Activated T-helper 9 cell treated with anti-CD3 and anti-CD28 coated beads, Interleukin-2, amount 50 U/mL, for 16 hours (primary cell): ENCODE measurements at places on chromosomes 12 and 14.

- DNase-seq, result no peak
These were observed 33.2 kb downstream of the ETNK1 start for GRCh38 chr12:22658214-22658613.

DNA sequence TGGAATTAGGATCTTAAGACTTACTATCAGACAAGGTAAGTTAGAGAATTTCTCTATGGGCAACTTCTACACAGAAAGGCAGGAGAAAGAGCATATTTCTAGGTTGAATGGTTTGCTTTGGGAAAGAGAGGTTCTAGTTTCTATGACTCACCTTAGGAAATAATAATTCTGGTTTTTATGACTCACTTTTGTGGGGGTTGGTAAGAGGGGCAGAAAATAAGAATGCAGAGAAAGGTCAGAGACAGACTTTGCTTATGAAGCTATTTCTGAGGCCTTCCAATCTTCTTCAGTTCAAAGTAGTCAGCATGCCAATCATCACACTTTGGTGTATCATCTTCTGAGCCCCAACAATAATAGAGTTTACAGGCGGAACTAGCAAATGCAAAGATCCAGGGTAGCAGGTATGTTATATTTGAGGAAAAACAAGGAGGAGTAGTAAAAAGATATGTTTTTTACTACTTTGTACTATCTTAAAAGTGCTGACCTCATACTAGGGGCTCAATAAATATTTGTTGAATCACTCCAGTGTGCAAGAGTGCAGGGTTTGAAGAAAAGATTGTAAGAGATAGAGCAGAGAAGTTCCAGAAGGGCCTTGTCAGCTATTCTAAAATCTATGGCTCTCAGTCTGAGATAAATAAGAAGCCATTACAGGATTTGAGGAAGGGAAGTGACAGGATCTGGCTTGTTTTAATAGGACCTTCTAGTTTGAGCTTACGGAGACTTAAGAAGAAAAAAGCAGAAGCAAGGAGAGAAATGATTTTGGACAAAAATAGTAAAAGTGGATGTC lies 56.7 kb upstream of the LRFN5 start:
- no peak for DNase-seq

GRCh38 chr14:104678901-104679705 lies 10.3 kb upstream of the INF2 start:
- no peak for DNase-seq

GRCh38 chr12:15963271-15963670 lies 52.1 kb downstream of the DERA start:
- DNase-seq, result no peak

DNA sequence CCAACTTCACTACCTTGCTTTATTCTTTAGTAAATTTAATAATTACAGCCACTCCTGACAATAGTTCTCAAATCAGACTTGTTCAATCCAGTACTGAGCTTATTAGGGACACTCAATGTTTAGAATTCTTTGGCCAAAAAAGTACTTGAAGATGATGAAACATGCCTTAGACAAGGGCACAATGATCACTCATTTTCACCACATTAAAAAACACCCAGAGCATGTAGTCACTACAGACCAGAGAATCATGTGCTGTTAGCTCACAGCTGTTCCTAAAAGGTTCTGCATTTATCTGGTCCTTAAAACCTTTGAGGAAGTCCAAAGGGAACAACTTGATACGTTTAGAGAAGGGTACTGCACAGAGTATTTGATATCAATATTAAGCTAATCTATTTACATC lies 98.7 kb downstream of the INSM2 start:
- no peak for DNase-seq

- DNase-seq, result peak; percentile 52
These were observed 3.3 kb upstream of the POP5 start for GRCh38 chr12:120584343-120585149.

DNA sequence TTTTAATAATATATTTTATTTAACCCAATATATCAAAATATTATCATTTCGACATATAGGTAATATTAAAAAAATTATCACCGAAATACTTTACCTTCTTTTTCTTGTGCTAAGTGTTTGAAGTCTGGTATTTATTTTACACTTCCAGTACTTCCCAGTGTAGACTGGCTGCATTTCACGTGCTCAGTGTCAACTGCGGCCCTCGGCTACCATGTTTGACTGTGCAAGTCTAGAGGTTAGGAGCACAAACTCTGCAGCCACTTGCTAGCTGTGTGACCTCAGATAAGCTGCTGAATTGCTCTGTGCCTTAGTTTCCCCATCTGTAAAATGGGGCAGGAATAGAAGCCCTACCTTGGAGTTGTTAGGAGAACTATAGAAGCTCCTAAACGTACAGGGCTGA lies 42.3 kb upstream of the ESRRB start:
- DNase-seq, result no peak

GRCh38 chr12:50127546-50127945 lies 15.5 kb downstream of the COX14 start:
- DNase-seq, result no peak

DNA sequence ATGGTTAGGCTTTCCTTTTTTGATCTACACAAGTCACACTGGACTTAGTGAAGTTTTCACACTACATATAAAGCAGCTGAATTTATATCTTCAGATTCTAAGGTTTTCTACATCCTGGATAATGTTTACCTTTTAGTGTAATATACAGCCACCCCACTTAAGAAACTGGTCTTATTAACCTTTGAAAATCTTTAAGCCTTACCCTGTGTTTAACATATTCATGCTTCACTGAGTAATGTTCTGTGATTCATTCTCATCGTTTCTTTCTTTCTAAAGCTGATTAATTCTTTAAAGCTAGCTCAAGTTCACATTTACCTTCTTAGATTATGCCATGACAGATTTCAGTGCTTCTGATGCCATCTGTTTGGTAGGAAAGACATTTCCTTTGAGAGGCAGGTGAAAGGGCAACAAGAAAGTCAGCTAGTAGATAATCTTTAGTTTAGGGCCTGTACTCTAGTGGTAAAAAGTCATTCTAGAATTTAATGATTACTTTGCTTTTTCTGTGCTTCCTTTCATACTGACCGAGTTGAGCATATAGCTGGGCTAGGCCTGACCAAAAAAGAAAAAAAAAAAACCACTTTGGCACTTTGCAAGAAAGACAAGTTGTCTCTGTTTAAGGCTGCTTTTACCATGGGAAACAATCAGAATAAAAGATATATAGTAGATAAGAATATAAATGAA lies 690.9 kb upstream of the FBXO33 start:
- DNase-seq, result no peak

- DNase-seq, result no peak
These were observed 858 bp upstream of the SYT10 start for GRCh38 chr12:33440477-33440876.

DNA sequence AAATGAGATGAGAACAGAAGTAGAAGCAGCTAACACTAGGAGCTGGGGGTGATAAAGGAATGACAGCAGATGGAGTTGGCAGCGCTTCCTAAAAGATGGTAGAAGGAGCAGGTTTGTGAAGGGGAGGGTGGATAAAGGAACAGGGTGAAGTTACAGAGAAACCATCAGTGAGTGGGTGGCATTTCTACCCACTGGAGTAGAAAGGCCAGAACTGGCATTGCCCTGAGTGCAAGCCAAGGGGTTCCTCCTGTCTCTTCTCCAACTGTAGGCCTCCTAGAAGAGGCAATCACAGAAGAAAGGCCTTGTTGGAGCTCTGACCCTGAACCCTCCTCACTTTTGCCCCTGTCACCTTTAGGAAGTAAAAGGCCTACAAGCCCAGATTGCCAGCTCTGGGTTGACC lies 2.2 kb downstream of the KRT18 start:
- DNase-seq, result no peak

DNA sequence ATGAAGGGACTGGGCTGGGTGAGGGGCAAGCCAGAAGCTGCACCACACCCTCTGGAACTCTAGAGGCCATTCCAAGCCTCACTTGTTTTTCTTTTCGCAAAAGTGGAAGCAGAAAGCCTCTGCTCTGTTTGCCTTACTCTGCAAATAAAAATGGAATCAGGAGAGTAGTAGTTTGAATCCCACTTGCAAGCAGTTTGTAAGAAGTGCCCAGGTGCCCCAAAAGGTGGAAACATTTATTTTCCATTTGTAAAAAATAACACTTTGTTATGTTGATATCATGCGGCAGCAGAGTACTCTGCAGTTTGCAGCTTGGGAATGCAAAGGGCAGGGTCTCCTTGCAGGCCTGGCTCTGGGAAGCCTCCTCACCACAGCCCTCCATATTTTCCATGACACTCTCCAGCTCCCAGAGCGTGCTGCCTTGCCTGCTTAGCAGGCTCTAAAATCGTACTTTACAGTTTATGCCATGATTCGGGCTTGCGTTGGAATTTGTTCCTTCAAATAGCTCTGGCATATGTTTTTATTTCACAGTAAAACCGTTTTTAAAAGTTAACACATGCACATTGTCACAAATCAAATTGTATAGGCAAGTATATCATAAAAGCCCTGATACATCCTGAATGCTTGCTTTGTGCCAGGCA lies 20.0 kb downstream of the TUNAR start:
- no peak for DNase-seq

DNA sequence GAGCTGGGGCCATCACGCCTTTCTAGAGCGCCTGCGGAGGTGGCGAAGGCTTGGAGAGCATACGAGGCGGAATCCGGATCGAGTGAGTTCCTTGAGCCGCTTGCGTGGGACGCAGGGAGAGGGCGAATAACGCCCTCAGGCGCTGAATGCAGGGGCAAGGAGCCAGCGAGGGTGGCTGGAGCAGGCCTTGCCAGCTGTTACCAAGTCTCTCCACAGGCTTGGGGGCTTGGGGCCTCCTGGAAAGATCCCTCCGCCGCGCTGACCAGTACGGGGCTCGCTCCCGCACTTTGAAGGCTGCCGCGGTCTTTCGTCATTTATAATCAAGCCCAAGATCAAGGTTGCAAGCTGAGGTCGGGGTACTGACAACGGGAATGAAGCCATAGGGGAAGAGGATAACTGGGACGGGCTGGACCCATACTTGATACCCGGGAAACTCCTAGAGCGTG lies 1.2 kb downstream of the FLRT2 start:
- DNase-seq, result no peak
